ENCODE measurements at places on chromosomes 3 and 15.

GRCh38 chr3:145817870-145818483, 343.0 kb downstream of the PLOD2 start:
- DNase-seq, result no peak

DNA sequence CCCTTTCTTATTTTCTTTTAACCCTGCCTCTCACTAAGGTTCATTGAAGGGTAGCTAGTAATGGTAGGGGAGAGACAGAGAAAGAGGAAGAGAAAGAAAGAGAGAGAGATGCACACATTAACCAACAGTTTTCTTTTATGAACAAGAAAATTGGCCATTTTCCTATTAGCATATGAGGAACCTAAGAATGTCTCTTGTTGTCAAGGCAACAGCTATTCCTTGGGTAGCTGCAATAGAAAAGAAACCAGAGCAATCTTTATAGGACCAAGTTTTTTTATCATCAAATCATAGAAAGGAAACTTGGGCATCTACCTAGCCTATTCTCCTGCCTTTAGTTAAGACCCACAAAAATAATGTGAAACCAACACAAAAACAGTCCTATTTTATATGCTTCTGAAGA, 15.0 kb upstream of the CCDC39 start:
- DNase-seq, result no peak

DNA sequence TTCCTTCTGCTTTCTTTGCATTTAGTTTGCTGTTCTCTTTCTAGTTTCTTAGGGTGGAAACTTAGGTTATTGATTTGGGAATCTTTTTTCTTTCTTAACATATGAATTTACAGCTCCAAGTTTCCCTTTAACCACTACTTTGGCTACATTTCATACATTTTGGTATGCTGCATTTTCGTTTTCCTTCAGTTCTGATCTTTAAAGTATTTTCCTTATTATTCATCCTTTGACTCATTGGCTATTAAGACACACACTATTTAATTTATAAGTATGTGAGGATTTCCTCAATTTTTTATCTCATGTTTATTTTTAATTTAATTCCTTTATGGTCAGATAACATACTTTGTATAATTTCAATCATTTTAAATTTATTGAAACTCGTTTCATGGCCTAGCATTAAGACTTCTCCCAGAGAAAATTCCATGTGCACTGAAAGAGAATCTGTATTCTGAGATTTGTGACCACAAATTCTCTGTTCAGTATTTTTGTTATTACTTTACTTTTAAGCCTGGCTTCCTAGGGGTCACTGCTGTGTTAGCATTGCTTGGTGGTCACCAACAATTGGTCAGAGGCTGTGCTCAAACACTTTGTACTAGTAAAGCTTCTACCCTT, 87.7 kb downstream of the CFAP20DC start:
- DNase-seq, result no peak

GRCh38 chr3:23264413-23264812, 61.3 kb downstream of the UBE2E2 start:
- no peak for DNase-seq

DNA sequence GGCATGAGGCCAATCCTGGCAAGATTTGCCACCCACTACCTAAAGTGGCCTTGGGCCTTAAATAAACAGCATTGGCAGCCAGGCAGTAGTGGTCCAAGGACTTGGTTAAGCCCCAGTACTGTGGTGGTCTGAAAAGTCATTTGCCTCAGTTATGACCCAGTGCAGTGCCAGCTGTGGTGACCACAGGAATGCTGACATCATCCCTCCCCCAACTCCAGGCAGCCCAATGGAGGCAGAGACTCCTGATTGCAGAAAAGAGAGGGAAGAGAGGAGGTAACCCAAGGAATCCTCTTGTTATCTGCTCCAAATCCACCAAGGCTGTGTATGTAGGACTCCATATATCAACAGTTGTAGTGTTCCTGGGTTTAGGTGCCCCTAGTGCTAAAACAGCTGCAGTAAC, 883.6 kb downstream of the SQOR start:
- no peak for DNase-seq

DNA sequence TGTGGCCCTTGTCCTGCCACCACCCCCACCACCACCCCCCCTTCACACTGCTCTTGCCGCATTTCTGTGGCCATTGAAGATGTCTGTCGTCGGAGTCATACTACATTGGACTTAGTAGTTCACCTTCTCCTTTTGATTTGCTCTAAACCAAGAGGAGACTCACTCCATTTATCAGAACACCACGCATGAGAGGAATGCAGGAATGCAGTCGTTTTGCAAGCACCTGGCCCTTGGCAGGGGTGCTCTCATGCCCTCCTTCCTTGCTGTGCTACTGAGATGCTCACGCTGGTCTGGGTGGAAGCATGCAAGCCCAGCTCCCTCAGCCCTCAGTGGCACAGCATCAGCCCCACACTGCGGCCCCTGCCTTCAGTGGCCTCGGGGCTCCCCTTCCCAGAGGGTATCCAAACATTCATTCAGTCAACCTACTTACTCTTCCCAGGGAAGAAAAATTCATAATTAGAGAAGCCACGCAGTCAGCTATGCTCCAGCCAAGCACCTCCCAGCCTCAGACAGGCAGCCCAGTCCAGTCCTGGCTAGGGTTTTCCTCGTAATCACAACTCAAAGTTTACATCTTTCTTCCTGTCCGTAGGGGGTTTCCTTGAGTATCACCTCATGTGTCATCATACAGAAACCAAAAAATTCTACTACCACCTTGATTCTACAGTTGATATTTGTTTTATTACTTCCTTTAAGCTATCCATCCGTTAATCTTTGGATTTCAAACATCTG, 520.0 kb downstream of the GABRG3 start:
- DNase-seq, result no peak

DNA sequence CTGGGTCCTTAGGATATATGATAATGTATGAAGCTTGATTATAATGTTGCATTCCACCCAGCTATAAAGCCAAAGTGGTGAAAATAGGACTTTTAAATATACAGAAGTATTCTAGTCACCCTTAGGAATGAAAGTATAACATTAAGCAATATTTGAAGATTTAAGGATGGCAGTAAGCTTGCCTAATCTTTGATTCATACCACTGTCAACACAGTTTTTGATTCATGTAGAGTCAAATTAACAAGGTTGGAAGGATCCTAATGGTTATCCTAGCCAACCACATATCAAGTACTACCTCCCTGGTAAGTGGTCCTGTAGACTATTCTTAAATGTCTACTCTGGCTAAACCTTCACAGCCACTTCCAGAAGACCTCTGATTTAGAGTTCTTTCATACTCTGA, 18.6 kb downstream of the ARIH1 start:
- DNase-seq, result no peak

DNA sequence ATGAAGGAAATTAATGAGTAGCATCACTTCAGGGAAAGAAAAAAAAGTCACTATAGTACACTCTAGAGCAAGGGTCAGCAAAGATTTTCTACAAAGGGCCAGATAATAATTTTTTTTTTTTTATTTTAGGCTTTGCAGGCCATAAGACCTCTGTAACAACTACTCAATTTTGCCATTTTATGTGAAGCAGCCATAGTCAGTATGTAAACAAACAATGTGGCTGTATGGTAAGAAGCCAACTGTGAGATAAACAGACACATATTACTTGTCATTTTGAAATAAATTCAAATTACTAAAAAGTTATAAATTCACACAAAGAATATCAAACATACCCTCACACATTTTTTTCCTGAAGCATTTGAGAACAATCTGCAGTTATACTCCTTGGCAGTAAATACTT, 40.6 kb downstream of the SCAPER start:
- no peak for DNase-seq

- no peak for DNase-seq
Measured at GRCh38 chr15:68445351-68445750, 13.4 kb upstream of the ITGA11 start.
